Upper lobe of right lung (tissue), 1 donor: ENCODE measurements at places on chromosomes 4 and X. TPM values are rescaled to one million over a fixed set of nuclear protein-coding genes. Genes with fewer than 3 reads are reported as not detected.

GRCh38 chr4:58453956-58454355, 1343.8 kb upstream of the IGFBP7 start:
- DNase-seq = no peak

DNA sequence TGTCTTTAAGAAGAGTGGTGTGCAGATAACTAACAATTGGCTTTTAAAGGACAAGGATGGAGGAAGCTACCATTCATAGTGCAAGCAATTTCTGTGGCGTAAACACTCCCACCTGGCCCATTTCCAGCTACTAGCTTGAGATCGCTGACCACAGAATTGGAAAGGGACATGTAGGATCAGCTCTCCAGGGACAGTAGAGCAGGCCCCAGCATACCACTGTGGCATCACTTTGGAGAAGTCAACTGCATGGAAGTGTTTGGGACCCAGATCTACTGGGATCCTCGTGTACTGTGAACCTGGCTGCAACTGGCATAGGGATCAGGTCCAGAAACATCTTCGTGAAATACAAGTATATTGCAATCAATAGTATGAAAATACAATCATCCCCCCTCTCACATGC, 515.0 kb downstream of the INPP4B start:
- no peak for DNase-seq

- no peak for DNase-seq
These were observed 298.4 kb upstream of the ANKRD50 start for GRCh38 chr4:125010796-125011503.

DNA sequence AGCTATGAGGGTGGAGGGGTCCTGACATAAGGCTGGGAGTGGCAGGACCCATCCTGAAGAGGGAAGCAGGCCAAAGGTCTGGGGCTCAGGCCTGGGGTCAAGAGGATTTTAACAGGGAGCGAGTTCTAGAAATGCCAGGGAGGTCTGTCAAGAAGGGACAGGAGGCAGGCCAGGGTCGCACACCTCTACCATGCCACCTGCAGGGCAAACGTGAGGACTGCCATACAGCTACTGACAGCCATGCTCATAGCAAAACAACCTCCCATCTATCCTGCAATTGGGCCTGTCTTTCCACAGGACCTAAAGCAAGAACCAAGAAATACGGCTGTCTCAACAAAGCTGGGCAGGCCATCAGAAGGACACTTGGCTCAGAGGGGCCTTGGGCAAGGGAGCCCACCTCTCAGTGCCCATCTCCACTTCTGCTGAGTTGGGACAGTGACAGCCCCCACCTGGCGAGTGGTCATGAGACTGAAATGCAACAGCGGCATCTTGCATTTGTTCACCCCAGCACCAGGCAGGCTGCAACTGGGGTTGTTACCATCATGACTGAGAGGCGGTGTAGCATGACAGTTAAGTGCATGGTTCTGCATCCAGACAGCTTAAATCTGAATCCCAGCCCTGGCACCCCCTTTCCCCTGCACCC, 92.7 kb downstream of the WFS1 start:
- no peak for DNase-seq

DNA sequence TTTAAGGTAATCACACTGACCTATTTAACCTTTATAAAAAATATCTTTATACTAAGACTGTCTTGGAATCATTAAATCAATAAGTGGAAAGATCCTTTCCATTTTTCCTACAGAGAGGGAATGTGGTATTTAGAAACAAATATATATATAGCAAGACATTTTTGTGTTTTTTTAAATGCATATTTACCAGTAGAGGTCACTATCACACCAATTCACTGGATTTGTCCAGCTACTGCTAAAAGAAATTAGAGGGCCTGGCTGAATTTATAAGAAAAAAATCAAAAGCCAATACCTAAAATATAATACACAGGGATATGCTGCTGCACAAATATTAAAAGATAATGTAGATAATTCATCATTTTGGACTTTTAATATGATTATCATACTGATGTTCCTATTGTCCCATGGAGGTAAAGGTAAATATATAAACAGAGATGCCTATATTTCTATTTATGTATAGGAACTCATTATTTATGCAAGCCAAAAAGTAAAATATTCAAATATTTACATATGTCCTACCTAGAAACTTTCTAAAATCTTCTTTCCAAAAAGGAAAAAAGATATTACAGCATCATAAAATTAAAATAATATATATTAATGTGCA, 69.5 kb downstream of the PDE5A start:
- DNase-seq = no peak

- no peak for DNase-seq
These were observed 92.7 kb downstream of the SPATA18 start for GRCh38 chr4:52143815-52144214.

- DNase-seq = no peak
These were observed 392.9 kb downstream of the UNC5C start for GRCh38 chr4:95155759-95156451.

GRCh38 chr4:25908491-25908901, 5.5 kb upstream of the SMIM20 start:
- no peak for DNase-seq

GRCh38 chrX:143853488-143853887, 30.4 kb upstream of the UBE2NL start:
- DNase-seq = no peak

DNA sequence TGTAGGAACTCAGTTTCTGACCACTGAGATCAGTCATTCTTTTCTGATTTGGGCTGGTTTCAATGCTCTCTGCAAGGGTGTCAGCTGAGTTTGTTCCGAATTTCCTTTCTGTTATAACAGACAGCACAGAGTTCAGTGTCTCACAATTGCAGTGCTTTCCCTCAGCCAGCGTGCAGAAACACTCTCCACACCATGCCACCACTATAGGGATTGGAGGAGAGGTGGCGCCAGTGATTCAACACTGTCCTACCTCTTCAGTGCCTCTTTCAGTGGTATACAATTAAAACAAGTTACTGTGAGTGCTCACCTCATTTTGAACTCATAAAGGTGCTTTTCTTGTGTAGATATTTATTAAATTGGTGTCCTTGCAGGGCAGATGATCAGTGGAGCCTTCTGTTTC, 413.2 kb upstream of the CXorf51B start:
- DNase-seq = no peak

DNA sequence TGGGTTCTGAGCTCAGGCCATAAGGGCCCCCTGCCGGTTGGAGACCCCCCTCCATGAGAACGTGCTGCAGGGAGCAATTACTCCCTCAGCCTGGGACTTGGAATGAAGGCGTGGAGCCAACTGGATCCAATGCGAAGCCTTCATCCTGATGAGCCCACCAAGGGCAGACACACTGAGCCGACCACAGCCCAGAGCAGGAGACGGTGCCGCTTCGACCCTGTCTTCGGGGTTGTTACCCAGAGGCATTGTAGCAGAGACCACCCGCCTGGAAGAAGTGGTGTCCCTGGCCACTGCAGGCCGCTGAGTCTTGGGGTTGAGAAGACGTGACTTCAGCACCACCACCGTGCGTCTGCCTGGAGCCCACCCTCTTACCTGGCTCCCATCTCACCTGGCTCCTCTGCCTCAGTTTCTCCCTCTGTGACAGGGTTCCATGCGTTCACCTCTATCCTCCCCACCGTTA, 7.0 kb upstream of the NKX1-1 start:
- peak; percentile 30 for DNase-seq

- no peak for DNase-seq
These were observed 242.5 kb downstream of the OPHN1 start for GRCh38 chrX:68190799-68191198.

DNA sequence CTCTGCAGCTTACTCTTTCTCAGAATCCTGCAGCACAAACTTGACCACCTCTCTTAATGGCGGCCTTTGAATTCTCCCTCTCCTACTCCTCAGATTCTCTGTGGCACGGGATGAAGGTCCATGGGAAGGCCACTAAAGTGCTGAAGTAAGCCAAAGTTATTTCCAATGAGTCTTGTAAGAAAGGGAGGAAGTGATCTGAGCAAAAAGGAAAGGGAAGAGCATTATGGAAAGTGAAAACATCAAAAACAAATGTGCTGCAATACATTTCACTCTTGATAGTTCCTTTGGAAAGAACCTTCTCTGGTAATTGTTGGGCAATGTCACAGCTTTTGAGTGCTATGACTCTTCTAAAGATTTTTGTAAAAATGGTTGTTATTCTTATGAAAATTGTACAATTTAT, 54.3 kb upstream of the CAMK2D start:
- DNase-seq = no peak

GRCh38 chr4:94523033-94523580, 71.4 kb downstream of the PDLIM5 start:
- DNase-seq = no peak

DNA sequence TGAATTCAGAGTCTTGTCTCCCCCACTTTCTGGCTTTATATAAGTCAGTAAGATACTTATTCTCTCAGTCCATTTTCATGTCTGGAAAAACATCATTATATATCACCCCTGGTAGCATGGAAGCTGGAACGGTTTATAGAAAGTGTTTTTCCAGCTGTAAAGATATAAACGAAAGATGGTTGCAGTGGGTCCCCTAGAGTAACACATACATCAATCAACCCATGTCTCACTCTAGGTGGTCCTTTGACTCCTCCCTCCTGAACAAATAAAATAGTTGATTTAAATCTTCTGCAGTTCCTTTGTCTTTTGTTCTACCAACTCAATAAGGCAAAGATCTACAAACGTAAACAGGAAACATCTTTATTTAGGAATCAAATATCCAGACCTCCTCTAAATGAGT, 1306.1 kb upstream of the TENM3 start:
- no peak for DNase-seq

DNA sequence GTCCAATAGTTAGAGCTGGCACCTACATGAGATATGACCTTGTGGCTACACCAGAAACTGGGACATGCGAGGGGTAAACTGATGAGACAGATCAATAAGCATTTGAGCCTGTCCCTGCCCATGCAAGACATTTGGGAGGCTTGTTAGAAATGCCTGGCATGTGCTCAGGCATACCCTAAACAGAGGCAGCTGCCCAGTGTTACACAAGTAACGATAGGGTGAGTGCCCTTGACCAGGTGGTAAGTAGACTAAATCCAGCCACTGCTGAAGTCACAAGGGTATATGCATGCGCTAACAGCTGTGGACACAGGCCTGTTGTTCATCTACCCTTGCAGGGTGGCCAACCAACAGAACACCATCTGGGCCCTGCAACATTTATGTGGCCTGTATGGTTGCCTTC, 56.1 kb upstream of the CCDC149 start:
- no peak for DNase-seq

DNA sequence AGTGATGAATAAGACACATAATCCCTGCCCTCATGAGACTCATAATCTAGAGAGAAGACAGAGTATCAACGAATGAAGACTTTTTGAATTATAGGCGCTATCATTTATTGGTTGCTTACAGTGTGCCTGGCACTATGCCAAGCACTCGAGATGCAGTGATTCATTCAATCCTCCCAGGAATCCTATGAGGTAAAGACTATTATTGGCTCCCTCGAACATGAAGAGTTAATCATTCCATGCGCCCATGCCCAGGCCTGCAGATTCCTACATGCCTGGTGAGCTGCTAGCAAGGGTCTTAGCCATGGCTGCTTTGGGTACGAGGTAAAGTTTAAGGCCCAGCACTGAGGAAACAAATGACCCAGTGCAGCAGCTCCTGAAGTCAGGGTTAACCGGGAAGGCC, 47.0 kb downstream of the TEX13B start:
- DNase-seq = no peak

DNA sequence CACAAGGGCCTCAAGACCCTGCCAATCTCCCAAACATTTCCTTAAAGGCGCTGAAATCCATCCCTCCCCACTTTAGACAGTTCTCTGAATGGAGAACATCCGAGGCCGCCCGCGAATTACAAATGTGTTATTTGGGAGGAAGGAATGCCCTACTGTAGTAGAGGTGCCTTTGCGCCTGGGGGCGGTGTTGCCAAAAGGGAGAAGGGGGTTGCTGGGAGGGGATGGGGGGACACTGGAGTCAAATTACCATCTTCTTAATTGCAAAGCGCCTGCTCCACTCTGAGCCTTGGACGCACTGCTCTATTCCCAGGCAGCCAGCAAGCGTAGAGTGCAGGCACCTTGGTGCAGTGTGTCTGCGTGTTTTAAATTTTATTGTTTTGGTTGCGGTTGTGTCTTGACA, 2.7 kb downstream of the TMEM255A start:
- DNase-seq = no peak

DNA sequence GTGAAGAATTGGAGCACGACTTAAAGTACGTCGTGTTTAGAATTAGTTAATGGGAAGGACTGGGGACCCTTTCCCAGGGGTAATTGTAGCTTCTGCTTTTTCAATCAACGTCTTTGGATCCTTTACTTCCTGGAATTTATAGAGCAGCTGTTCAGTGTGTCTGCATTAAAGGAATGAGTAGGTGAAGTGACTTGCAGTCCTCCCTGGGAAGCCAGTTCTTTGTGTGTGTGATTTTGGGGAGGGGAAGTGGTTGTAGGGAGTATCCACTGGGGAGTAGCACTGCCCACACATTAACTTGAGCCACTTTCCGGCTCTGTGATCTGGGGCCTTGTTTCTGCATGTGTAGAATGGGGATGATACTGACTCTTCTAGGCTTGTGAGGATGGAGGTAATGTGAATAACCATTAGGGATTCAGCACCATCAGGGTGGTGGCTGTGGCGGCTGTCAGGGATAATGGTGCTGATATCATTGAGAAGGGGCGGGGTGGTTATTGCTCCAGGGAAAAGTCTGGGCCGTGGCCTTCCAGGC, 54.7 kb downstream of the TMEM131L start:
- no peak for DNase-seq

GRCh38 chrX:44945736-44946135, 72.7 kb downstream of the KDM6A start:
- no peak for DNase-seq

DNA sequence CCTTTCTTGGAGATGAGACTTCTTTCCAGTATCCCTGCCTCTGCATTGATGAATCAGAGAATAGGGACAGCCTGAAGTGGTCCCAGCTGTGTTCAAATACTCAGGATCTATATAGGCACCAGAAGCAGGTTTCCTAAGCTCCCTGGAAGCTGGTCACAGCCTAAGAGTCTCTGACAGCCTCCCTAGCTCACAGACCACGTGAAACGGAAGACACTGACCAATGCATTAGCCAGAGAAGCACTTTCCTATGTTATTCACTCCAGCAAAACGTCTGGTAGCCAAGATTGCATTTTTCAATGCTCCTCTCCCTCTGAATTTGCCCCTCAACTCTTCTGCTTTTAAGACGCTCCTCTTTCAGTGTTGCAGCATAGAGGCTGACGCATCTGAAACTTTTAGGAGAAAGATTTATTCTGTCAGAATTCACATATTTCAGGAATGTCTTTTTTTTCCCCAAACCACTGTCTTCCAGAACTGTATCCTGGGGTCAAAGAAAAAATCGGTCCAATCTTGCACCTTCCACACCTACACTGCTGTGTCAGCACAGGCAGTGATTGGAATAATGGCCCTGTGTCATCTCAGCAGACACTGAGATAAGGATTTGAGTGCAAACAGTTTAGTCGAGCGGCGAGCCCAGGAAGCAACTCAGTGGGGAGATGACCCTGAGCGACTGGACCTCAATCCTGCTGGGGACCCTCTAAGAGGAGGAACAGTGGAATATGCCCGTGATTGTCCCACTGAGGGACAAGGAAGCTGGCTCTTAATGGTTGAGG, 109.4 kb downstream of the SMIM20 start:
- no peak for DNase-seq

GRCh38 chrX:62923093-62923492, 428.0 kb downstream of the SPIN4 start:
- no peak for DNase-seq

SHROOM3 gene
- 73.3 TPM for total RNA-seq

TRPC5OS gene
- total RNA-seq = not detected

SRPX2 gene
- total RNA-seq = 39.1 TPM

TASL gene
- total RNA-seq = 4.0 TPM

ADAD1 gene
- not detected for total RNA-seq

C1GALT1C1 gene
- 24.0 TPM for total RNA-seq

TMEM31 gene
- total RNA-seq = not detected

P2RY8 gene
- 3.1 TPM for total RNA-seq

NAA11 gene
- total RNA-seq = not detected

MANBA gene
- total RNA-seq = 56.0 TPM

CCDC158 gene
- 0.64 TPM for total RNA-seq
